ENCODE measurements at places on chromosomes 3 and 15.

DNA sequence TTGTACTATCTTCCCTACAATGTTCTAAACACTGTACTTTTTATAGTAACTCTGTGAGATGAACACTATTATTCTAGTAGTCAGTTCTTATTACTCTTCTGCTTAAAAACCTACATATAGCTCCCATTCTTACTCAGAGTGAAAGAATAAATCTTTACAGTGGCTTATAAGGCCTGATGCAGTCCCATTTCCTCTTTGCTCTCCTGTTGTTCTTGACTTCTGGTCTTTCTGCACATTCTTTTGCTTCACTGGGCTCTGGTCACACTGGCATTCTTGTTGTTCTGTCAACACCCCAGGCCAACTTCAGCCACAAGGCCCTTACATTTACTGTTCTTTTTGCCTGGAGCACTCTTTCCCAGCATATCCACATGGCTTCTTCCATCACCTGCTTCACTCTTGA lies 58.2 kb upstream of the TP63 start:
- DNase-seq: no peak

DNA sequence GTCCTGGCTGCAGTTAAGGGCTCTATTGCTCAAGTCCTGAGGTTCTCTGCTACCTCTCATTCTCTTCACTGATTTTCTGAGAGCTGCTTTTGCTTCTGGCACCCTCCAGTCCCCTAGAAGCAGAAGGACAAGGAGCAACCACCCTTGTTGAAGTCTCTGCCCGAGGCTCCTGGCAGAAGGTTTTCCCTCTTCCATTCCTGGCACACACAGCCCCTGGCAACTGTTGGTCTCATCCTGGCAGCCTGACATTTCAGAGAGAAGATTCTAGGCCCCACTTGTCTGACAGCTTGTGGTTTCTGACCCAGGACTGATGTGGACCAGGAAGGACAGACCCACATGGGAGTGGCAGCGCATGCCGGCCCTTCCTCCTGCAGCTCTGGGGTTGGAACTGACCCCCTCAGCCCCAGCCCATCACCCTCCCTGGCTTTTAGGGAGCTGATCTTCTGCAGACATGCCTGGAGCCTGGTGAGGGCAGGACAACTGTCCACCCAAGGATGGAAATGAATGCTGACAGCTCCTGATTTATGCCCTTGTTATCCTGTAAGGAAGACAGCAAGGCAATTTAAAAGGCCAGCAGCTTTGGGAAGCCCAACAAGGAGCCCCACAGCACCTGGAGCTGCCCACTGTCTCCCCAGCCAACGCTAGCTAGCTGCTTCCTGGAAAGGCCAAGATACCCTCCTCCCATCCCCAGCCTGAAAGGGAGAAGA lies 13.0 kb upstream of the NTRK3 start:
- DNase-seq: no peak

GRCh38 chr3:10351013-10351735 lies 30.3 kb upstream of the SEC13 start:
- no peak for DNase-seq

DNA sequence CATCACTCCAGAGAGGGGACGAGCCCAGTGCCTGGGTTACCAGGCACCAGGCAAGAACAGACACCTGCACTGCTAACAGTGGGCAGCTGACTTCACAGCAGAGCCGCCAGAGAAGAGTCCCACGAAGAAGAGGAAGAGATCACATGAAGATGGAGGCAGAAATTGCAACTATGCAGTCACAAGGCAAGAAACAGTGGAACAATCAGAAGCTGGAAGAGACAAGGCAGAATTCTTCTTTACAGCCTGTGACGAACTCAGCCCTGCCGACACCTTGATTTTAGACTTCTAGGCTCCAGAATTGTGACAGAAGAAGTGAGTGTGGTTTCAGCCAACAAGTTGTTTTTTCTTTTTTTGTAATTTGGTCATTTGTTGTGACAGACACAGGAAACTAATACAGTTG lies 59.2 kb downstream of the IL12A start:
- DNase-seq: no peak

- DNase-seq: no peak
Measured at GRCh38 chr3:8494327-8494726, 7.3 kb upstream of the LMCD1 start.

All from activated CD8-positive, alpha-beta memory T cell treated with anti-CD3 and anti-CD28 coated beads, Interleukin-2, amount 50 U/mL, for 48 hours (primary cell).